ENCODE measurements at places on chromosomes 3 and 15.

GRCh38 chr3:156957715-156958114, 131.6 kb downstream of the LEKR1 start:
- no peak for DNase-seq

DNA sequence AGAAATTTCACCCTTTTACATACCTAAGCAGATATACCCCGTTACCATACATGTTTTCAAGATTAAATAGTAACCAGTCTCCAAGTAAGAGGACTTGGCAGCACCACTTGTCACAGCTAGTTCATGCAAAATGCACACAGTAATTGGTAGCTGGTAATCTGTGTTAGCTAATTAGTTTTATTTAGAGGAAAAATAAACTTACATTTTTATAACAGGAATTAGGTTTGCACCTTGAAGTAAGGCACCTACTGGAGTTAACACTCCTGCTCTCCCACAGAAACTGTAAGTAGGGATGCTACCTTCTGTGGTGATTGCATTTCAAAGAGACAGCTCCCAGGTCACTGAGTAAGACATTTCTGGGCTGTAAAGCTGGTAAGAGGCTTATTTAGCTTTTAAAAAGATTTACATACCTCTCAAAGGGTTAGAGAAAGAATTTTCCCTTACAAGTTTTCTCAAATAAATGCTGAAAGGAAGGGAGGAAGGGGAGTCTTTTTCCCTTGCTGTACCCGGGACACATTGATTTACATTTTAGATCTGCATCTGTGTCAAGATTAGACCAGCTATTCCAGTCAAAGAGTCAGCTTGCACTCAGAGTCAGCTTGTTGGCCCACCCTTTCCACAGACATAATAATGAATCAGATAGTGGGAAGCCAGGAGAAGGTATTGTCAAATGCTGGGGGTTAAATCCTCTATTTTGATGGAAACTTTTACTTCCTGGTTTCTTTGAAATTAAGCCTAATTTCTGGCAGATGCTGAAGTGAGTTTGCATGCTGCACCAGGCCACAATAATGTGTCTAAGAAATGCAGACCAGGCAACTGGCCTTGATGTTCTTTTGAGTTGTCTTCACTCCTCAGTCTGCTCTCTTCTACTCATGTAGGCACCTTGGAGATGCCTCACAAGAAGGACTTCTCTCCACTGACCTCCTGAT, 77.6 kb upstream of the CHD2 start:
- DNase-seq: no peak

DNA sequence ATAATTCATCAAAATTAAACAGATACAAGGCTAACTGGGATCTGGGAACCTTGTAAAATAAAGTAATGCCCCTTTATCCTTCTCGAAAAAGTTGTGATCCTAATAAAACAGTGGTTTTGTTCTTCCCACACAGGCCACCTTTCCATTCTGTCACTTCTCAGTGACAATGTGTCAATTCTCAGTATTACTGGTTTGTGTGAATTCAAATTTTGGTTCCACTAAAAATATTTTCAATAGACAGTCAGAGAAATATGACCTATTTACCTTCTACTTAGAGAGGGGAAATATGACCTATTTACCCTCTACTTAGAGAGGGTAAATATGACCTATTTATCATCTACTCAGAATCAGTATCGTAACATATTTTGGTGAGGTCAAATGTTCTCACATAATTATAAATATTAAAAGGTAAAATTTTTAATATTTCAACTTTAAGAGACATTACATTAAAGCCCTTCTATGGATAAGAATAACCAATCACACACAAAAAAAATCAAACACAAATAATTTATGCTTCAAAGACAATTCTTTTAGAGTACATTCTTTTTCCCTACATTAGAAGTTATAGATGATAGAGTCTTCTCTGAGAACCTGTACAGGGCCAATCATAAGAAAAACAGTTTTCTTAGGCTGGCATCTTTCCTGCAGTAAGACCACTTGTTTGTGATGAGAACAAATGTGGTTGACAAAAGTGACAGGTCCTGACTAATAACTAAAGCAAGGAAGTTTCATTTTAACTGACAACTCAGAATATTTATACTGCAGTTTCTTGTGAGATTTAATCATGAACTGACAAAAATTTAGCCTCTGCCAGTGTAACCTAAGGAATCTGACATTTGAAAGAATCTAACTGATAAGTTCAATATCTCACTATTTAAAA, 323.3 kb downstream of the DIPK2A start:
- DNase-seq: no peak

DNA sequence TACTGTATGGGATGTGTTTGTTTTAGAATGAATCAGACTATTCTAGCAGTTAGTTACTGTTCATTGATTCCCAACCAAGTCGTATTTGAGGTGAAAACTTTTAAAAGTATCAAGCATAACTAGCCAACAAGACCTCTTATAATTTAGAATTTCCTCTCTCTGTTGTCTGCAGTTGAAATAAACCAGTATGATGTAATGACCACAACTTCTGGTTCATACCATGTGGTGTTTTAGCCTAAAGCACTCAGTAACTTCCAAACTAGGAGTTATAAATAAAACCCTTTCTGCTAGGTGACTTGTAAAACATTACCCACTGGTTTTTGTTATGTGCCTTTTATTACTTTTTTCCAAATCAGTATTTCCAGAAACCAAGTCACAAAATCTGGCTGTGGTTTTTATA, 19.8 kb upstream of the P2RY12 start:
- no peak for DNase-seq

- no peak for DNase-seq
Measured at GRCh38 chr3:133400006-133400515, at the start of gene BFSP2. Gene BFSP2, plus strand, starts transcription at chr3:133400056. Its CDS starts 28 bp downstream, at chr3:133400084.

- no peak for DNase-seq
Measured at GRCh38 chr15:34776606-34777105, 18.7 kb downstream of the ACTC1 start.

DNA sequence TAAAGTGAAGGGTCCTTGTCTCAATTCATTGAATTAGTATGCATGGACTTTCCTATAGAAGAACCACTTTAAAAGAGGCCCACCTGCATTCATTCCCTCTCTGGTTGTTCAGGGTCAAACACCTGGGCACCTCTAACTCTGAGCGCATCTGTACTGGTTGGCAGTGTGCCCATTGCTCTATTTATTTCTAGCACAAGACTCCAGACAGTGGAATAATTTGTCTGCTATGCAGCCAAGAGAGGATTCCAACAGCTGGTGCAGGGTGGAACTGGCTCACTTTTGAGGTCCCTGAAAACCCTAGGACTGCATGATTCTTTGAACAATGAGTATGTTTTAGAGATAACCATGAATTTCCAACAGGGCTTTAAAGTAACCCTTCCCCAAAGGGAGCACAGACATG, 57.9 kb downstream of the CCDC33 start:
- no peak for DNase-seq

GRCh38 chr3:140251678-140252077, 316.7 kb downstream of the CLSTN2 start:
- no peak for DNase-seq

- no peak for DNase-seq
Measured at GRCh38 chr3:187288855-187289605, 2.5 kb downstream of the MASP1 start.

DNA sequence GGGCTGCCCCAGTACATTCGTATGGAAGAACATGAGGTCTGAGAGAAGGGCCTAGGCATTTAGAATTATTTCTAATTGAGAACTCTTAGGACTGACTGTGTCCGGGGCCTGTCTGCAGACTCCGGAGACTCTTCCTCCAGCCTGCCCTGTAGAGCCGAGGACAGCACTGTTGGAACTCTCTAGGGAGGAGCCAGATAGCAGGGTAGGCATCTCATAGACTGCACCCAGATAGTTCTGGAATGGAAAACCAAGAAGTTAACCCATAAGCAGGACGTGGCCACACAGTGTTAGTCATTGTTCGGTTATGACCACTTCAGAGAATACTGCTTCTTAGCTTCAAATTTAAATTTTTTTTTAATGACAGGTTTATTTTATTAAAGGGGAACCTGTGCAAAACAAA, 59.5 kb downstream of the SNRK start:
- DNase-seq: no peak

GRCh38 chr3:145807990-145808389, 353.0 kb downstream of the PLOD2 start:
- no peak for DNase-seq

GRCh38 chr15:51588966-51589365, 33.6 kb downstream of the DMXL2 start:
- no peak for DNase-seq

DNA sequence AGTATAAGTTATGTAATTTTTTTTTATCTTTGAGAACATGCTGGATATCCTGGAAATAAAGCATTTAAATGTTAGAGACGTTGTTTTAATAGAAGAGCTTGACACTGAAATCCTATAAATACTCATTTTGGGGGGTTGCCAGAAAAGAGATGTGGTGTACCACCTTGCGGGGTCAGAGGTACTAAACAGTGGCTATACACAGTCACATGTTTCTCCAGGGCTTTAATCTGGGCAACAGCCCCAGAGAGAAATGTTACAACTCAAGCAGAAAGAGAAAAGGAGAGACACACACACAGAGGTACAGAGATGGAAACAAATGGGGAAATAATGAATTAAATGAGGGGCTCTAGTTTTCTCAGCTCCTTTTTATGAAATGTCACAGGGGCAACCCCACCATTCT, 113.8 kb downstream of the SENP2 start:
- no peak for DNase-seq

DNA sequence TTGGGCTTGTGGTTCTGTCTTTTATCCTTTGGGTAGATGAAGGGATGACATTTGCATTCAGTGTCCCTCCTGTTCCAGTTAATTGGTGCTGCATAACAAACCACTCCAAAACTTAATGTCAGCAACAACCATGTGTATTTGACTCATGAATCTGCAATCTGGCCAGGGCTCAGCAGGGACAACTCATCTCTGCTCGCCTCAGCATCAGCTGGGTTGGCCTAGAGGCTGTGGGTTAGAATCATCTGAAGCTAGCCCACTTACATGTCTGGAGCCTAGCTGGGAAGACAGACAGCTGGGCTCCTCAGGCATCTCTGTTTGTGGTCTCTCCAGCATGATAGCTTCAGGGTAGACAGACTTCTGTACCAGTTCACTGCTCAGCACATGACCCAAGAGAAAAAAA, 92.0 kb downstream of the TMEM108 start:
- no peak for DNase-seq

- no peak for DNase-seq
Measured at GRCh38 chr3:153379516-153379915, 217.5 kb downstream of the RAP2B start.

DNA sequence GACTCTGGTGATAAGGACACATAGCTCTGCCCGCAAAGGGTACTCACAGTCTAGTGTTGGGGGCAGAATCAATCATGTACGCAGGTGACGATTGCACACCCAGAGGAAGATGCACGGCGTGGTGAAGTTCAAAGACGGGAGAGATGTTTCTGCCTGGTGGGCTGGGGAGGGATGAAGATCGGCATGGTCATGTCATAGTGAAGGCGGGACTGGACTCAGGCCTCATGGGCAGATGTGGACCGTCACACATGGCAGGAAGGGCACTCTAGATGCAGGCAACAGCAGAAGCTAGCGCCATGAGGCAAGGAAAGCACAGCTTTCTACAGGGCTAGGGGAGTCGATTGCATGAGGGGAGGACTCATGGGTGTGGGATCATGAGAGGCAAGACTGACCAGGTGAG, 240.6 kb downstream of the OPA1 start:
- no peak for DNase-seq

DNA sequence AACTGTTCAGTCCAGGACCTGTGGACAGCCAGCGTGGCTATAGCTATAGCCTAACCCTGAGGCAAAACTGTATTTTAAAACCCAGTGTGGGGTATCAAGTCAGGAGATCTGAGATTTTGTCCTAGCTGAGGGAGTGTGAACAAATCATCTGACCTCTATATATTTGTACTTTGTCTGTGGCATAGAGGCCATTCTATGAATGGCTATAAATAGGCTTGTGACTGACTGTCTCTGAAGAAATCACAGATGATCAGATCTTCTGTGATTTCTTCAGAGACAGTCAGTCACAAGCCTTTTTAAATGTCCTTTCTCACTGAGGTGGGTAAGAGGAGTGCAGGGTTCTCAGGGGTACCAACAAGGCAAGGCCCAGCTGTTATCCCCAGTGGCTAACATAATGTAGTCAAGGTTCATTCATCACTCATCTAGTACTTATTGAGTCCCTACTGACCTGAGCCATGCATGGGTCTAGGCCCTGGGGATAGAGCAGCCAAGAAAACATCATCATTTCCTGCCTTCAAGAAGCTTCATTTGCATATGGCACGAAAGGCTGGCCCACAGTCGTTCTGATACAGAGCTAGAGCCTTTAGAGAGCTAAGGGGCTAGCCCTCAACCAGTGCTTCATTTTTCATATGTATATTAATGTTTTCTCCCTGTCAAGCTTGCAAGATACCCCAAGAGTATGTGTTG, 53.3 kb downstream of the TIPARP start:
- no peak for DNase-seq

DNA sequence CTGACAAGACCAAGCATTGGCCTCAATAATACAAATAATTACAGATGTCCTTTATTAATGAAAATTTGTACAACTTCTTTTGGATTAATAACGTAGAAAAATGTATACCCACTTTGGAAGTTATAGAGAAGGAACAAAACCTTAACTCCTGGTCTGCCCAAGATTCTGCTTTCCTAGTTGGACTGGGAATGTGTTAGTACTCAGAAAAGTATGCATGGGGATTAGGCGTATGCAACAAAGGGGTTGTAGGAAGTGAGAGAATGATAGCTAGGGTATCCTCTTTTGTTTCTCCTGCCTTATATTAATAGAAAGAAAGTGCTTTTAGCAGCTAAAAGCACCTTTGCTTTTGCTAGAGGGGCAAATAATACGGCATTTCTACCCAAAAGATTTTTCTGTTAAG, 116.2 kb upstream of the LRRFIP2 start:
- DNase-seq: no peak

DNA sequence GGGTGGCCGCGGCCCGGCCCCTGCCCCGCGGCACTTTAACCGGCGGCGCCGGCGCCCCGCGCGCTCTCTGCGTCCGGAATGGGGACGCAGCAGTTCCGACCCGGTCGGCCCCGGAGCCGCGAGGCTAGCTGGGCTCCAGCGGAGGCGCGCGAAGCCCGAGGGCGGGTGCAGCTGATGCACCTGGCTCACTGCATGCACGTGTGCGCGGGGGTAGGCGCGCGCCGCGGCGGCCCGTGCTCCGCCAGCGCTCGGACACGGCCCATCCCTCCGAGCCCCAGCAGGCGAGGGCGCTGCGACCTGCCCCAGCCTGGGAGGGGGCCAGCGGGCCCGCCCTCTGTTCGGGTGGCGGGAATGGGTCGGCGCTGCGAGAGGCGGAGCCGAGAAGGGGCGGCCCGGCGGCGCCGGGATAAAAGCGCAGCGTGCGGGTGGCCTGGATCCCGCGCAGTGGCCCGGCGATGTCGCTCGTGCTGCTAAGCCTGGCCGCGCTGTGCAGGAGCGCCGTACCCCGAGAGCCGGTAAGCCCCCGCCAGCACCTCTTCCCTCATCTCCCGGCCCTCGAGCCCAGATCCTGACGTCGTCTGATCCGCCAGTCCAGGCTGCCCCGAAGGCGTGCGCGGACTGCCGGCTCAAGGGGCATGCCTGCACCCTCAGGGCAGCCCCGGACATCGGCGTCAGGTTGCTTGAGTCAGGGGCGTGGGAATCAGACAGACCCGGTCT, at the start of the genes CHDH and IL17RB:
TSS of gene CHDH (minus strand) at position 286 of the 717 bp plus-strand sequence. CDS start 22,411 bp downstream, outside the sequence.
TSS of gene IL17RB (plus strand) at position 435 of the 717 bp plus-strand sequence. CDS start at position 456, 21 bp downstream.
- no peak for DNase-seq

Measured in thymus (tissue), 14 donors.